ENCODE measurements at places on chromosomes 3 and 15.

GRCh38 chr3:10300087-10300486 is 7.3 kb upstream of the GHRL start:
- no peak for DNase-seq

DNA sequence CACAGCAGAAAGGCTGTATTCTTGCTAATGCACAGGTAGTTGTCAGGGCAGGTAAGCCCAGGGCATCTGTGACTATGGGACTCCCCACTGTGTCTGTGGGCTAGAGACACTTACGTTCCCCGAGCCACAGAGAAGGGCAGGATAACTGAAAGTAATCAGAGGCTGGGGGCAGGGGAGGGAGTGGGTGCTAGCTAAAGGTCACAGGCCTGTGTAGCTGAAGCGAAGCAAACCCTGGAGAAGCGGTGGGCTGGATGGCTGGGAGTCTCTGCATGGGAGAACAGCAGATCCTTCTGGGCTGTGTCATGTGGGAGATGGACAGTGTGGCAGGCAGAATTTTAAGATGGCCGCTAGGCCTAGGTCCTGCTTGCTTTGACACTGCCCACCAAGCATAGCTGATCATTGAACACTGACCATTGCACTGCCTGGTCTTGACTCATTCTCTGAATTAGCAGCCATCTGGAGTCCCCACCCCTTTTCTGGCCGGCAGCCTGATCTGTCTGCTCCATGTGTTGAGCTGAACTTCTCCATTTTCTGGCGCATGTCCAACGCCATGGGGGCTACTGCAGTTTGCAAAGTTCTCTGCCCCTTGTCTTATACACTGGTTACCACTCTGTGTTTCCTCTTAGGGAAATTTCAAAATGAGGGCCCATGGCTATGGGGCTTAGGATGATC is 110.0 kb downstream of the DGKG start:
- no peak for DNase-seq

DNA sequence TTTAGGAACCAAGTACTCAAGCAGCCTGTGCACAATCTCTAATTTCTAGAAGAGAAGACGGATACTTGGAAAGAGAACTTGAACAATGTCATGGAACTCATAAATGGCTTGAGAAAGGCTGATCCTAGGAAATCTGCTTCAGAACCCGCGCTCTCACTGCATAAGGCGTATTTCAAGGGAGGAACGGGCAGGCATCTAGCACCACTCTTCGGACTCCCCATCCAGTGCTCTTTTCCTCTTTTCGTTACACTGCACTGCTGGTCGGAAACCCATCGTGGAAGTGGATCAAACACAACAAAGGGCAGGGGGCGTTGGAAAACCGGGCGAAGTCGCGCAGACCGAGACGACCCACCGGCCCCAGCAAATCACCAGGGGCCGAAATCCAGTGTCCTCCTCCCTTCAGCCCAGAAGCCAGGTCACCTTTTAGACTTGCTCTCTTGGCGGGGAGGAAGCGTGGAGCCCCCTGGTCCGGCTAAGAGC is 539 bp upstream of the TLNRD1 start:
- DNase-seq, result no peak

DNA sequence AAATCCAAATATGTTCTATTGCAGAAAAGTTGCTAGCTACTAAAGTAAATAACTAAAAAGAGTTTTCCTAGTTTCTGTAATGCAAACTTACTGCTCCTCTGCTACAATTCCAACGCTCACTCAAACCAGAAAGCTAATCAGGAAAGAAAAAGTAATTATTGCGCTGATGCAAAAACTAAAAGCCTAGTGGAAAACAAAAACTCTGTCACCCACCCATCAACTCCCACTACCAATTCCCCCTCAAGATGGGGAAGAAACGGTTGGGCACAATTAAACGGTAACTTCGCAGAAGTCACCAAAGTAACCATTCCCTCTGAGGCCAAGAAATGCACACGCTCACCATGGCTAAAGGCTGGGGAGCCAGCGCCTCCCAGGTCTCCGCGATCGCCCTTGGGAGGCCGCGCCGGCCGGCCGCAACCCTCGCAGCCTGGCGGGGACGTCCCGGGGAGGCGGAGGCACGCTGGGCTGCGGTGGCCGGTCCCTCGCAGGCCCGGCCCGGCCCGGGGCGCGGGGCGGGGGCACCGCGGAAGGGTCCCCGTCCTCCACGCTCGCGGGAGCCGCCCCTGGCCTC is 684 bp downstream of the SLTM start:
- DNase-seq, result no peak

DNA sequence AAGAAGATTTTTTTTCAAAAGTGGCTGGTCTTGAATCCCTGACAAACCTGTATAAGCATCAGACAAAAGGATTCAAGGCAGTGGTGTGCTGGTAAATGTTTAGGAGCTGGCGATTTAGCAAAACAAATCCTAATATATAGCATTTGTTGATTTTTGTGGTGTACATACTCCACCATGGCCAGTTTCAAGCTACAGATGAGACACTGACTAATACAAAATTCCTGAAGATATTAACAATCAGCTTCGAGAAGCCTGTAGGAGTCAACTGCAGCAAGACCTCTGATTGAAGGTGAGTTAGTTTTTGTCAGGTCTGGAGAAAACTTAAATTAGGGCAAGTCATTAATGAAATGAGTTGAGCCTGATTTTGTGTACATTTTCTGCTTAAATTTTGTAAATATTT is 6.7 kb downstream of the STRIT1 start:
- DNase-seq, result no peak

DNA sequence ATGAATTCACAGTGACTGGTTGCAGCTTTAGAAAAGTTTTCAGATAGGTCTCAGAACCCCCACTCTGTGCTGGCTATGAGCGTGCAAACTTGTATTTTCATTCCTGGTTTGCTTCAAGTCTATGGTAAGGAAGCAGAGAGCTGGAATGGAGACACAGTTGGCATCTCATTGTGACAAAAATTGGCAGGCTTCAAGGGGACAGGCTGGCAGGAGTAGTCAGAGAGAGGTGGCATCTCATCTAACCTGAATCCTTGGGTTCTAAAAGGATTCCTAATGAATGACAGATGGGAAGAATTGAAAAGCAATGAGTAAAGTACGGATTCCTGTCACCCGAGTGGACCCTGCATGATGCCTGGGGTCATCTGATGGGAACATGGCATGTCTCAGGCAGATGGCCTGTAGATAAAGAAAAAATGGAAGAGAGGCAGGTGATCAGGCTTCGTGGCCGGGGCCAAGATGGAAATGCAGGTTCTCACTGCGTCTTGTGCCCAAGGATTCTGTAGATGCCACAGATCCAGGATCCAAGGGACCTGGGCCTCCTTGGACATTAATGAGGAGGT is 89.4 kb upstream of the ABHD17C start:
- DNase-seq, result no peak

DNA sequence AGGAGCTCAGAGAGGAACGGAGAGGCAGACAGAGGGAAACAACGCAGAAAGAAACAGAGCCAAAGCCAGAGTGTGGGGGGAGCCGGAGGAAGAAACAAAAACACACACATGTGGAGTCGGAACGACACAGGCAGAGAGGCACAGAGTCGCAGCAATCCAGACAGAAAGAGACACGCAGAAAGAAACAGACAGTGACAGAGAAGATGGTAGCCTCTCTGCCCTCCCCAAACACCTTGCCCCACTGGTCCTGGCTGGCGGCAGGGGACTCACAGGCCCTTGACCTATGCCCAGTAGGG is 1.7 kb downstream of the NCKIPSD start:
- no peak for DNase-seq

GRCh38 chr3:50192689-50193141 is 1.3 kb downstream of the GNAT1 start:
- DNase-seq, result no peak

- no peak for DNase-seq
These were observed 9.3 kb downstream of the PLA2G4B start for GRCh38 chr15:41847981-41848380.

DNA sequence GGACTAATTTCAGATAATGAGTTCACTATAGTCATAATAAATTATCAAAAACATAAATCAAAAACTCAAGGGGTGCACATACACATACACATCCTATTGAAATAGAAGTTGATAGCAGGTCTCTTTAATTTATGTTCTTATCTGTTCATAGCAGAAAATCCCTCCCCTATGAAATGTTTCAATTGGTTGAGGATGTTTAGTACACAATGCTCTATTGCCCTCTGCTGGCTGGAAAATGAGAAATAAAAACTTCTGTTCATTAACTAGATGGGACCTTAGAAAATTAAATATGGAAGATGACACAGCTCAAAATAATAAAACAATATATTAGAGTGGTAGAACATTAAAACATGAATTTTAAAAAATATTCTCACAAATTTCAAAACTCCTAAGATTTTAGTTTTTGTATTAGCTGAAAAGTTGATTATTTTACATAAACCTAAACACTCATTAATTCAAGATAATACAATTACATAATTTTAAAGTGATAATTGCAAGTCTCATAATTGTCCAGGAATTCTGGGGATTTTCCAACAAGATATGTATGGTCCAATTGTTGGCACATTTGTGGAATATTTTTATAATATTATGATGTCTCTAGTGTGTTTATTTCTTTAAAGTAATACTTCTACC is 735.0 kb downstream of the ROBO1 start:
- no peak for DNase-seq

DNA sequence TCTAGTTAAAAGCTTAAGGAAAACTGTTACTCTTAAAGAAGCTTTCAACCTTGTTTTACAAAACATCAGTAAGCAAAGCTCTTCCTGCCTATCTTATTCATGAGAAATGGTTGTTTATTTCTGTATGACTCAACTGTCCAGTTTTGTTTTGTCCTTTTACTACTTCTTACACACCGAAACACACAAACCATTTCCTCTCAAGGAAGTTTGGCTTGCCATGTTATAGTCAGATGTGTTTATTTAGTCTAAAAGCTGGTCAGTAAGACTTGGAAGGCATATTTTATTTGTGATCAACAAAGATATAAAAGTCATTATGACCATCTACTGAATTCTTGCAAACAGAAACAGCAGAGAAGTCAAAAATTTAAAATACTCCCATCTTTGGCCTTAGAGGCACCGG is 53.2 kb upstream of the RBSN start:
- no peak for DNase-seq

DNA sequence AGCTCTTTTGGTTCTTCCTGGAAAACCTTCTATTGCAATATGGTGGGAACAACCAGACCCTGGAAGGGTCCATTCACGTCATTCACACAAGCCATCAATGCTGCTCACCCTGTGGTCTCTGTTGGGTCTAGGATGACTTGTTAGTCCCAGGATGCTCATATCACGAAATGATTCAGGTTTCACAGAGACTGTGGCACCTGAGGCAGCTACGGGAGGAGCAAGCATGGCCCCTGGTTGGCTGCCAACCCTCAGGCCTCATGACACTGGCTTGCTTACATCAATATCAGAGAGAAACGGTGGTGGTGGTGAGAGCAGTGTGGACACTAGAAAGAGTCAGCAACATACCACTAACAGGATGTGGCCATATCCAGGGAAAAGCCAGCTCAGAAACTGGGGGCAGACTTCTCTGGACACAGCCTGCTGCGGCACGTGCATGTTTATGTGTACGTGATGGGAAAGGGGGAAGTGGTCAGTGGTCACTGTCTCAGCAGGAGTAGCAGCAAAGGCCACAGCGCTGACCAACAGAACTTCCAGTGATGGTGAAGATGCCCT is 208.9 kb upstream of the ST8SIA2 start:
- DNase-seq, result no peak

GRCh38 chr15:69523010-69524001 is 70.7 kb downstream of the RPLP1 start:
- DNase-seq, result peak; percentile 59

DNA sequence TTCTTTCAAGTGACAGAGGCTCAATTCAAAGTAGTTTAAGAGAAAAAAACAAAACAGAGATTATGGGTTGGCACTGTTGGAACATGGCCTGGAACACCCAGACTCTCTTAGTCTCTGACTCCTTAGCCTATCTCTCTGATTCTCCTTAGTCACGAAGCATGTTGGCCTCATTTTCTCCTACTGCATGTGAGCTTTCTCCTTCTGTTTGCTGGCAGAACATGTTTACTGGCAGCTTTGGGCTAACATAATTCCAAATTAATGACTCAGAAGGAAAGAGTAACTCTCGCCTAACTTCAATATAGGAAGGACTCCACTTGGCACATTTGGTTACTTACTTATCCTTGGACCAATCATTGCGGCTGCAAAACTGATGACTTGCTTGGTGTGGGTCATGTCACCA is 21.7 kb upstream of the CCDC39 start:
- no peak for DNase-seq

DNA sequence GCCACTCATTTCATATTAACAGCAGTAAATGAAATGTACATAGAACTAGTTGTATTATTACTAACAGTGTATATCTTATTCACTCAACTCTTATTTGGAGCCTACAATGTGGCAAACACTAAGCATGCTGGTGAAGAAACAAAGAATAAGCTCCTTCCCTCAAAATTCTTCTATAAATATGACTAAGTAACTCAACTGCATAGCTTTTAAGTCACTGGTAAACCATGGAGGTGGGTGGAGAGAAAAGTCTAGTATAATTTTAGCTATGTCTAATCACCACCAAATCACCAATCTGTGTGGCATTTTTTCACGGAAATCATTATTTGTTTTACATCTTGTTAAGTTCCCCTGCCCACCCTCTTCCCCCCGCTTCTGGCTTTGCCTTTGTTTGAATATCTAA is 17.5 kb downstream of the COPS2 start:
- no peak for DNase-seq

- DNase-seq, result no peak
These were observed 165.5 kb downstream of the FBLN2 start for GRCh38 chr3:13714251-13714916.

GRCh38 chr15:64344651-64345294 is 11.2 kb downstream of the CSNK1G1 start:
- no peak for DNase-seq

GRCh38 chr15:51460796-51461195 is 119.3 kb downstream of the GLDN start:
- no peak for DNase-seq

- no peak for DNase-seq
These were observed 6.5 kb downstream of the FBN1 start for GRCh38 chr15:48638963-48639362.

DNA sequence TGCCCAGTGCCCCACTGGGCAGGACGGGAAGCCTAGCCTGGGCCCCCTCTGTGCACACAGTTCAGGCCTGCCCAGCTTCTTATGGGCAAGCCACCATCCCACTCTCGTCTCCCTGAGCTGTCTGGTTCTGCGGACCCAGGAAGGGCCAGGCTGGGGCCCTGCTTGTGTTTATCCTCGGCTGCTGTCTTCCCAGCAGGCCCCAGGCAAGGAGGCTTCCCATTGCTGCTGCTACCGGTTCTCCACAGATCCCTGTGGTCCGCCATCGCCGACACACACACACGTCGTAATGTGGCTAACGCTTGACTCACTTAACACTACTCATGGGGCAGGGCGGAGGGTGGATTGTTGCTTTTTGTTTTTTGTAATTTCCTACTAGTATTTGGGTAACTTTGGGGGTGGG is 52.4 kb upstream of the SLC6A1 start:
- no peak for DNase-seq
